ENCODE measurements at places on chromosomes 5 and 9.

- no peak for DNase-seq
Observed at GRCh38 chr5:120632430-120632829, 168.3 kb downstream of the PRR16 start.

GRCh38 chr5:152593388-152593787 is 188.3 kb upstream of the NMUR2 start:
- DNase-seq: no peak

DNA sequence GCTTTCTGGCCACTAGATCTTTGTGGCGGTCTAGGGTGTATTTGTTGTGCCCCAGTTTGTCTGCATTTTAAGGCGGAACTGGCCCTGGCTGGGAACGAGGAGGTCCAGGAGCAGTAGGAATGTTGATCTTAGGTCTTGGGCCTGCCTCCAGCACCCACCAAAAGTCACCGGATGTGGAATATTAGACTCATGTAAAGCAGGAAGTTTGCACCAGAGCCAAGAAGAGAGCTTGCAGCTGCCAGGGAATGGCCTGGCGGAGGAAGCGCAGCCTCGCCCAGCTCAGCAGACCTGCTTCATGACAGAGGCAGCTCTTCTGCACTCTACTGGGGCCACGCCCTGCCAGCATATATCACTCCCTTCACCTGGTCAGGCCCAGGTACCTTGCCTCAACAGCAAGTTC is 3.3 kb downstream of the GPX3 start:
- no peak for DNase-seq

GRCh38 chr5:150043657-150044328 is 42.6 kb downstream of the CSF1R start:
- DNase-seq: no peak

GRCh38 chr9:91555132-91555531 is 131.5 kb upstream of the NFIL3 start:
- no peak for DNase-seq

DNA sequence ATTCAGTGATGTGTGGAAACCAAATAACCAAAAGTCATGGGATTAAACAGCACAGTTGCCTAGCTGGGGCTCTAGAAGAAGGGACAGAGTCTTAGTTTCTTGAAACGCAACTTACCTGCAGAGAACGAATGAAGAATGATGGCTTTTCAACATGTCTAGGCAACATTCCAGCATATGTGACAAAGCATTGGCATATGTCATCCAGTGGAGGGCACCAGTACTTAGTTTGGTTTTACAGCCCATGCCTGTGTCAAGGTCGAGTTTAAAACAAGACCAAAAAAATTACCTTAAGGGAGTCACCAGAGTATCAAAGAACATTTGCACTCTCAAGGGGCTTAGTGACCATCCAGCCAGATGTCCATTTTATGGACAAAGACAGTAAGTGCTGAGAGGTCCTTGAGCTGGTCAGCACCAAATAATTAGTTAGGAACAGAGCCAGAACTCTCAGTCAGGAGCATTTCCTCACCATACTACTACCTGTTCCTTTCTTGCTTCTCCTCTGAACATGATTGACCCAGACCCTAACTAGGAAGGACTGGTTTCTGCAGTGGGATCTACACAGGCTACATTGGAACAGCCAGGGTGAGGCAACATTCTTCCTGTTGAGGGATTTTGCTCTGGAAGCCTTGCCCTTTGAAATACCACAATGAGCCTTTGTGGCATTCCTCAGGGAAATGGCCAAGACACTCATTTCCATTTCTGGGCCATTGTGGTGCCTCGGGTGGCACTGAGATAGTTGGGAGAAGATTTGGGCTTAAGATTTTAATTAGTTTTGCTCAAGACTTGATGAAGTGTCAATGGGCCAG is 75.4 kb upstream of the ANKH start:
- no peak for DNase-seq

DNA sequence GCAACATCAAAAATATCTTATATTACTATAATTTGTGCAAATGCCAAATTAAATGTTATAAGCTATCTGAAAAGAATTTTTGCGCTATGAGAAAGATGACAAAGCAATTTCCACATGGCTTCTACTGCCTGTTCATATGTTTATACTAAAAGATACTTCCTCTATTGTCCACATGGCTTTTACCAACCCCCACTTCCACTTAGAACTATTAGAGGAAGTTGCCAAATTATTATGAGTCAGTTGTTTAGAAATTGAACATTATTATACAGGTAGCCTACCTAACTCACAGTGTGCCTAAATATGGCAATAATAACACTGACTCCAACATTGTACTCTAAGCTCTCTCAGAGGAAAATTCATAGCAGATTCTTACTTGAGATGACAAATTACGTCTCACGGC is 37.6 kb upstream of the SLC27A6 start:
- no peak for DNase-seq

GRCh38 chr5:164364237-164365208 is 859.1 kb downstream of the MAT2B start:
- no peak for DNase-seq

DNA sequence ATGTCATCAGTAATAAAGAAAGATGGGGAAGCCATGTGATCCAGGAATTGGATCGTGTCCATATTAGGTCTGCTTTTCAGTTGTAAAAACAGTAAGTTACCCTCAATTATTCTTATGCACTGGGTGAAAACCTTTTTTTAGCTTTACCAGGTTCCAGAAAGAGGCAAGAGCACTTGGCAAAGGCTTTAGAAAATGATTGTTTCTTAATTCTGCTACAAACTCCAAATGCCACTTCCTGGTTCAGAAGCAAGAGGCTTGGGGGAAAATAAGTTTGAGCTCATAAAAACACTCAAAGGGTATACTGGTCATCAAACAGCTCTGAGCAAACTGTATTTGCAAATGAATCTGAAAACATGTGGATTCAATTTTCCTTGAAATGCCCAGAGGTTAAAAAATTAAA is 615.6 kb downstream of the EBF1 start:
- DNase-seq: no peak

DNA sequence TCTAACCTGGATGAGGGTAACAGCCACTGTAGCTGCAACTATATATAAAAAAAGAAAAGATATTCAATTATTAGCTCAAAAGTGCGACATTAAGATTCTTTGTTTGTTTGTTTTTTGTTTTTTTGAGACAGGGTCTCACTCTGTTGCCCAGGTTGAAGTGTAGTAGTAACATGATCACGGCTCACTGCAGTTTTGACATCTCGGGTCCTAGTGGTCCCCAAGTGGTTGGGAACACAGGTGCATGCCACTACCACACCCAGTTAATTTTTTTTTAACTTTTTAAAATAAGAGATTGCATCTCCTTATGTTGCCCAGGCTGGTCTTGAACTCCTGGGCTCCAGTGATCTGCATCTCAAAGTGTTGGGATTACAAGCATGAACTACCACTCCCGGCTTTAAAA is 61.8 kb downstream of the MEF2C start:
- no peak for DNase-seq

GRCh38 chr5:122192497-122193496 is 63.5 kb downstream of the ZNF474 start:
- no peak for DNase-seq

DNA sequence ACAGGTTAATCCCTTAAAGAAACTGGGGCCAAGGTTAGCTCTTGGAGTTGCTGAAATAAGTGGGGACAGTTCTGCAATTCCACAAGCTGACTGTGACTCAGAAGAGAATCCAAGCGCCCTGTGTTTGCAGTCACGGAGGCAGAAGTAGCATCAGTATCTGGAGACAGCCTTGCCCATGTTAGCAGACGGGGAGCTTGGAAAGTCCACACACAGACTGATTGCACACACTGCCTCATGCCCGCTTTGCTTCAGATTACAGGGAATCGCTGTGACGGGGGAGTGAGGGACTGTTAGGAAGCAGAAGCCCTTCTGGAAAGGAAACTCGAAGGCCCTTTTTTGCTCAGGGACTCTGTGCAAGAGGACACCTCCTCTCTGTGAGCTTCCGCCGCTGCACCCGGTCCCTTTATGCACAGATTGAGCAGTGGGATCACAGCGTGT is 30.9 kb upstream of the PPP1R26 start:
- no peak for DNase-seq

- no peak for DNase-seq
Observed at GRCh38 chr5:4698596-4698995, 441.5 kb upstream of the ADAMTS16 start.

DNA sequence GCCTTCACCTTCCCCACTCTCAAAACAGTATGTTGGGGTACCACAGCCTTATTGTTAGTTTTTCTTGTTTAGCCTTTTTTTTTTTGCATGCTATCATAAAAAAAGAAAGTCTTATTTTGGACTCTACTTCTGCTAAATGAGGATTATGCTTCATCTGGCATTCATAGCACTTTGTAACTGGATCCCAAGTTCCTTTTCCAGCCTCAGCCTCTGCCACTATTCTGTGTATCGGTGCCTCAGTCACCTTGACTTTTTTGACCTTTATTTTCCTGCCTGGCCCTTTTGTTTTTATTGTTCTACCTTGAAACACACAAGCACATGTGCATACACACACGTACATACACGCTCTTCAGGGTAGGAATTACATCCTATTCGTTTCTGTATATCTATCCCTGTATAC is 8.5 kb upstream of the MAML1 start:
- no peak for DNase-seq

DNA sequence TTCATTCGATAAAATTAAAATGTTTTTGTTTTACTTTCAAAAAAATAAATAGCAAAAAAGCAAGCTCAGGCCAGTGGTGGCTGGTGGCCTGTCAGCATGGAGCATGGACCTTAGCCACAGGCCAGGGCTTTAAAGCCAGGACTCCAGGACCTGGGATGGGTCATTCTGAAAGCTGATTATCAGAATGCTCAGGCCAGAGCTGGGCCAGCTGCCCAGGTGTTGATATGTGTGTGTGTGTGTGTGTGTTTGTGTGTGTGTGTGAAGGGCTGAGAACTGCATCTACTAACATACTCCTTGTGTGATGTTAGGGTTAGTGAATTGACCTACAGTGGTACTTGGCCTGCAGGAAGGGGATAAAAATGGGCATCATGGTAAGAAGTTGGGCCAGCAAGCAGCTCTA is 21.5 kb downstream of the PALM2AKAP2 start:
- no peak for DNase-seq

DNA sequence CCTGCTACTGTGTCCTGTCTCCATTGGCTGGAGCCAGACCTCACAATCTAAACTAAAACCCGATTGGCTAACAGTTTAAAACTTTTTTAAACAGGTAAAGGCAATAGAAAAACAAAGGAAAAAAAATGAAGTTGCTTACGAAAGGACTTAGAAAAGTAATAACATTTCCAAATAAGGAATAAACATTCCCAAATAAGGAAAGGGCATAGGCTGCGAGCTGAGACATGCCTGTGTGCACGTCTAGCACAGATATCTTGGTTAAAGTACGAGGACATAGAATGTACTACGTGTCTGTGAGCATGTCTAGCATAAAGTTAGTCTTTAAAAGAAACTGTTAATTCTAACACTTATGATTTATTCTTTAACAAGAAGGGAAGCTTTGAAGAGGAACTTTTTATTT is 15.3 kb upstream of the FAM120A start:
- no peak for DNase-seq

DNA sequence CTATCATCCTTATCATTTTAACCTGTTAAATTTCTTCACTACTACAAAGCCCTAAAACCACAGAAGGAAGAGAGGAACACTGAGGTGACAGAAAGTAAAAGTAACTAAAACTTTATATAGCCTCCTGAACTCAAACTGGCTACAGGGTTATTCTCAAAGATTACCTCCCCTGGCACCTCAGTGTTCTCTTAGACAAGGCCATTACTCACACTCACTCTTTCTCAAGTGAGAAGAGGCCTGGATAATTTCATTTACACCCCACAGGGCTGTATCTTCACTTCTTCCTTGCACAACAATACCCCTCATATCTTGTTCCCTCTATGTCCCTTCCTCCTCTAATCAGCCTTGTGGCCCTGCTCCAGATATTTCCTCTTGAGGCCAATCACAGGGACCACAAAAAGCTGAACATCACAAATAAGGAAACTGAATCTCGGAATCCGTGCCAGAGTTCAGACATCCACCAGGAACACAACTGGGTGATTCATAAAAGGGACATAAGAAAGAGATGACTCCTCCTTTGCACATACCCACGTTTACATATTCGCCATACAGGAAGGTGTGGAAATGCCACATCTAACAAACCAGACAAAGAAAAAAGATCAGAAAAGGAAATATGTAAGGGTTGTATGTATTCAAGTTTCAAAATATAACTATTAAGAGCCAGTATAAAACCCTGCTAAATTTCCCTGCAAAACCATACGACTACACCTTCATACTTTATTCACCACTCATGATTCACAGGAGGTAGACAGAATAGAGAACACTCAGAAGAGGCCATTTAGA is 1.7 kb upstream of the KLHL3 start:
- no peak for DNase-seq

DNA sequence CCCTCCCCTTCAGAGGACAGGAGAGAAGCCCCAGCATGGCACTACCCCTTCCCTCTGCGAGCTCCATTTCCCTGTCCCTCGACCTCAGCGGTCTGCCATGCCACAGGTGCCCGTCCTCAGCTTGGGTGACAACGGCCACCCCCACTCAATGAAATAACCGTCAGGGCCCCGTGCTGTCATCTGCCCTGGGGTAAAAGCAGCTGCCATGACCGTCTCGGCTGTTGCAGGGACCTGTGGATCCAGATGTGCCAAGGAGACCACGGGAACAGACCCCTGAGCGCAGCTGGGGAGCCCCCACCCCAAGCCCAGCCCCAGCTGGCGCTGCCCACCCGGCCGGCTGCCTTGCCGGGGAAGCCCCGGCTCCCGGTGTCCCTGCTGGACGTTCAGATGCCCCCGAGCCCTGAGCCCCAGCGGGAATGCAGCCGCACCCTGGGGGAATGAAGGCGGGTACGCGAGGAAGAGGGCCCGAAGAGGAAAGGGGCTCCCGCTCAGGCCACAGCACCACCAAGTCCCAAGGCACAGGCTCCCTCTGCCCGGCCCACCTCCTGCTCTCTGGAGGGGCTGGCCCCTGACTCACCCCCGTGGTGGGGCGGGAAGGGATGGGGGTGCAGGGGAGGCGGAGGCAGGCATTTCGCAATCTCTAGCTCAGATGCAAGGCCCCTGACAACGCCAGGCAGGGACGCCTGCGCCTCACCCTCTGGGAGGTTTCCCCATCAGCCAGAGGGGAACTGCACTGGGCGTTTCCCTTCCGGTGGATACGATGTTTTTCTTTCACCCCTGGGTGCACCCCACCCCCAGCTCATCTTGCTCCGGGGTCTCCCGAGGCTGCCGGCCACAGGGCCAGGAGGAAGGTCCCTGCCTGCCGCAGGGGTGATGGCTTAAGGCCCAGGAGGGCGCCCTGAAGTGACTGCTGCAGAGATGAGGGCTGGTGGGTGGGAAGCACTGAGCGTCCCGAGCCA is 49.2 kb downstream of the NACC2 start:
- no peak for DNase-seq

GRCh38 chr5:5658226-5658625 is 235.7 kb downstream of the ICE1 start:
- DNase-seq: no peak

GRCh38 chr9:755454-756381 is 85.8 kb upstream of the DMRT1 start:
- DNase-seq: no peak

- DNase-seq: no peak
Observed at GRCh38 chr5:89706731-89707130, 702.8 kb downstream of the CETN3 start.

- DNase-seq: no peak
Observed at GRCh38 chr9:35870351-35870923, at the start of gene OR13J1. OR13J1 (minus strand) TSS chr9:35870401; CDS start chr9:35870401, 0 bp downstream.
